ENCODE measurements at places on chromosomes 16 and 17. TPM values are rescaled to one million over a fixed set of nuclear protein-coding genes. Genes with fewer than 3 reads are reported as not detected.

SPATA22 gene
- 13.5 TPM for total RNA-seq

- no peak for DNase-seq
Observed at GRCh38 chr17:48649741-48650140, 23.6 kb upstream of the HOXB9 start.

- DNase-seq, result no peak
Observed at GRCh38 chr17:67050471-67051154, 6.3 kb downstream of the CACNG1 start.

GRCh38 chr17:44837196-44837595 lies 7.1 kb upstream of the GJC1 start:
- DNase-seq, result no peak

DNA sequence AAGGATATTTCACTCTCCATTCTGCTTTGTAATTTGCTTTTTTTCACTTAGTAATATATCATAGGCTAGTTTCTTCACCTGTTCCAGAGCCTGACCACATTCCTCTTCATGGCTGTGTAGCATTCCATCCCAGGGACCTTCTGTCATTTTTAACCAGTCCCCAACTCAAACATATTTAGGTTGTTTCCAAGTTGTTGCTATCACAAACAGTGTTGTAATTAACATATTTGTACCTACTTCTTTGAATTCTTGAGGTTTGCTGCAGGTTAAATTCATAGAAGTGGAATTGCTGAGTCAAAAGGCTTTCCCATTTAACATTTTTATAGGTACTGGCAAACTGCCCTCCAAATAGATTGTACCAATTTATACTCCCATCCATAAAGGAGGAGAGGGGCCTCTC lies 65.1 kb upstream of the MED9 start:
- DNase-seq, result no peak

DNA sequence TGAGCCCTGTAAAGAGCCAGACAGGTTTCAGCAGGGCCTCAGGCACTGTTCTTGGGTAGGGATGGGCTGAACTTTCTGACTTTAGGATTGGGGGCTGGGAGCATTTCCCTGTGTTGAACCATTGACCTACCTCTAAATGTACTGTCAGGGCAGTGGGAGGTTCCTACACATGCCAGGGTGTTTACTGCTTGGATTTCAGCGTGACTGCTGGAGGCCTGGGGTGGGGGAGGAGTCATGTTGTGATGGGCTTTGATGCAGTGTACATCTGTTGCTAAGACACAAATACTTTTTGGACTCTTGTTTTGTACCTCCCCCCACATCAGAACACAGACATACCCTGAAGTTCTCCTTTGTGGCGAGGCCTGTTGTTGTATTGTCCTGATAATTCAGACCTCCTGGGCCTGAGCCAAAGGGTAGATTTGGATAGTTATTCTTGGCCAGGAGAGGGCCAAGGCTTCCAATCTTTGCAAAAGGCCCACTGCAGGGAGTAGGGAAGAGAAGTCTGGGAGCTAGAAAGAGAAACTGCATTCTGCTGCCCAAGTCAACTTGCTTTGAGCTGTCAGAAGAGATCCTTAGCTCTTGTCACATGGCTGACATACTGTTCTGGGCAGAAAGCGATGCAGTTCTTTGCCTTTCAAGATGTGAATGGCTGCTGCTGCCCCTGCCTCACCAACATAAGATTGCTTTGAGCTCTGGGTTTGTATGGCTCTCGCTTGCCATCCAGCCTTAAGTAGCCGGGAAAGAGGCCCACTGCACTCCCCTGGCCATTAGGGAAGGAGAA lies 3.7 kb downstream of the NFE2L1 start:
- peak; percentile 28 for DNase-seq

- DNase-seq, result no peak
Observed at GRCh38 chr17:7216242-7217112, 3.2 kb downstream of the DLG4 start.

DNA sequence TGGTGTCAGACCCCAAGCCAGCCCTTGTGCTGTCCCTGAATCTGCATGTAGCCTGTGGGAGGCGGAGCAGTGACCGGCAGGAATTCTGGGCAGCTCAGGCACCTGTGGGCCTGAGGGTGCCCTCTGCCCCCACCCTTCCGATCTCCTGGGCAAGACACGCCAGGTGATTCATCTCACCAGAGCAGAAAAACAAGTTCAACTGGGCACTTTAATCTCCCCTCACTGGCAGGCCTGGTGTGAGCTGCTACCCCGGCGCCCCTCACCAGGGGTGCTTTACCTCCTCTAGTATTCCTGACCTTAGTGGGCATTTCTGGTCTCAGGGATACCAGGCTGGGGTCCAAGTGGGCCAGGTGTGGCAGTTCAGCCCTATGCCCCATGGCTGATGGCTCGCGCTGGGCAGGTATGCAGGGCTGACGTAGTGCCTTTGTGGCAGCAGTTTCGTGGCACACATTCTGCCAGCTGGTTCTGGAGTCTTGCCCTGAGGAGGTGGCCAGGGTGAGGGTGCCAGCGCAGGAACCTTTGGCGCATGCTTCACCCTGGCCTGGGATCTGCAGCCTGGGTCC lies 6.0 kb downstream of the ERBB2 start:
- peak; percentile 87 for DNase-seq

GRCh38 chr17:6254036-6254435 lies 180.9 kb downstream of the AIPL1 start:
- no peak for DNase-seq

DNA sequence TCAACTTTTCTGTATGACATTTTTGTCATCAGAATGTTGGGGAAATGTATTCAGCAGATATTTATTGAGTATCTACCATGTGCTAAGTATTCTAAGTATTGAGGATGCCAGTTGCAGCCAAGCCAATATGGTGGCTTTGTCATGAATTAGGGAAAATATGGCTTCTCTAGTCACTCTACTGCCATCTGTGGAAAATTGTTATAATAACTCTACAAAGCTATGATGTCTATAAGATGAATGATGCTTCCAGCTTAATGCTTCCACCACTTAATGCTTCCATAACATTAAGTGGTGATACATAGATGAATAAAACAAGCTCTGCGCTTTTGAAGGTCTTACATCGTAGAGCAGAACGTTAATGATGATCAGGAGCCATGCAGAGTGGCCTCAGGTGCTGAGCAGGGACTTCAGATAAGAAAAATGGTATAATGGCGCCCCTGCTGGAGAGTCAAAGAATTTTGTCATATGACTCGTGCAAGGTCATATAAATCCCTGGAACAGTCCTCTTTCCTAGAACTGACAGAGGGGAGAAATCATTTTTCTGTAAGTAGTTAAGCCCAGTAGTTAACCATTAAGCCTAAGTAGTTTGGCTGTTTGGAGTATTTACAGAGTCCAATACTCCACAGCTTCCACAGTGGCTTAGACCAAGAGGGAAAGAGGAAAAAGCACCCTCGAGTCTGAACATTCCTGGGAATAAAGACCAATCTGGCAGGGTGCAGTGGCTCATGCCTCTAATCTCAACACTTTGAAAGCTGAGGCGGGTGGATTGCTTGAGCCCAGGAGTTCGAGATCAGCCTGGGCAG lies 2.7 kb upstream of the TMIGD1 start:
- no peak for DNase-seq

DNA sequence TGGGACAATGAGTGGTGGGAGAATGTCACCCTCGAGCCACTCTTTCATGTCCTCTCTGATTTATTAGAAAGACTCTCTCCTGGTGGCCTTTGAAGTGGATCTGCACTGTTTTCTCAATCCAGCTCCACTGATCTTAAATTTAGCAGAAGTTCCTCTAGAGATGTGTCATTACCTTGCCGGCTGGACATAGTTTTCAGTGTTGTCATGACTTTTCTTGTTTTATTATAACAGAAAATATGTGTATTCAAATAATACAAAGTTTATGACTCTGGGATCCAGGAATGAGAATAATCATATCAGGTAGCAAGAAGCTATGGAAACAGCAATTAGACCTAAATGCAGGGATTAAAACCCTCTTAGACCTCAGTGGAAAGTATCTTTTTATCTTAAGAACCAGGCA lies 247.5 kb upstream of the ELAC2 start:
- DNase-seq, result no peak
